ENCODE measurements at places on chromosomes 3 and 15. TPM values are rescaled to one million over a fixed set of nuclear protein-coding genes. Genes with fewer than 3 reads are reported as not detected.

- no peak for DNase-seq
Measured at GRCh38 chr15:70406617-70407335, 309.1 kb upstream of the TLE3 start.

DNA sequence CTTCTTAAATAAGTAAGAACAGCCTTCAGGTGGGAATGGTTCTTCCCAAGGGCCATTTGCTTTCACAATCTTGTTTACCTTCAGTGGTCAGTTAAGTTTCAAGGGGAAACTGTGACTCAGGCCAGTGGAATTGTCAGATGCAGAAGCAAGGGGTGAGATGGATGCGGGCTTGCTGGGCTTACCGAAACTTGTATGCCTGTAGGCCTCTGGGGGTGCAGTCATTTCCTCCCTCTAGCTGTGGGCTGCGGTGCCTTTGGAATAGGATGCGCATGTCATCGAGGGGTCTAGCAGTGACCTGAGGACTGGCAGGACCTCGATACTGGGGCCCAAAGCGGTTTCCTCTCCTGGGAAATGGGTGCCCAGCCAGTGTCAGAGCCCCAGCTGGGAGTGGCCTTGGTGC, 121.6 kb downstream of the EEFSEC start:
- peak; percentile 82 for DNase-seq

DNA sequence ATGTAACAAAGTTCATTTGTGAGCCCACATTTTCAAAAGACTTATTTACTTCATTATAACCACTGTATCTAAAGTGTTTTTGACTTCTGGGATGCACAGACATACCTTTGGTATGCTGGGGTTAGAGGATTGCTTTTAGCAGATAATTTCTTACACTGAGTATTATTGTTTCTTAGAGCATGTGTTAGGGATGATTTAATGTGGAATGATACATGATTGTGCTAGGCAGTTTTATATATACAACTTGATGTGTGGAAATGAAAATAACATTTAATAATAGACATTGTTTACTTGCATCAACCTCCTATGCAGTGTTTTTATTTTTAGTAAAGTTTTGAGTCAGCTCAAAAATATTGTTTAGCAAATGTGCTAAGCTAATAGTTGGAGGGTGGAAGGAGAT, 3.4 kb downstream of the KIF23 start:
- DNase-seq, result no peak

GRCh38 chr3:130820976-130821375, 72.9 kb upstream of the ATP2C1 start:
- DNase-seq, result no peak

- DNase-seq, result no peak
Measured at GRCh38 chr3:61451841-61452240, 109.5 kb upstream of the PTPRG start.

GRCh38 chr3:183428447-183429211, at the start of gene MCF2L2:
TSS of gene MCF2L2 (minus strand) at chr3:183428619. CDS start at chr3:183427977, 642 bp downstream.
- no peak for DNase-seq

DNA sequence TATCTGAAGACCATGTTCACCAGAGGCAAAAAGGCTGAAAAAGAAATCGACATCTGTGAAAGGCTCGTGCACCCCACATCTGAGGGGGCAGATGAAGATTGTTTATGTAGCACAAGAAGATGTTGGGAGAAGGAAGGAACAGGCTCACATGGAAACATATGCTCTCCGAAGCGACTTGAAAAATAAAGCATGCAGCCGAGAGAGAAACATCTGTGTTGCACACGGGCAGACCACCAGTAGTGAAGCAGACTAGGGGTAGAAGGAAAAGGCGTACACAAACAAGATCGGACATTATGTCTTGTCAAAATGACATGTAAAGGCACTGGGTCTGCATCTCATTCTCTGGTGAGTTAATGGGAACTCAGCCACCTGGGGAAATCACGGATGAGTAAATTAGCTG, 356.5 kb downstream of the ZIC4 start:
- no peak for DNase-seq

GRCh38 chr3:23863060-23863459, 53.7 kb downstream of the NKIRAS1 start:
- DNase-seq, result no peak

DNA sequence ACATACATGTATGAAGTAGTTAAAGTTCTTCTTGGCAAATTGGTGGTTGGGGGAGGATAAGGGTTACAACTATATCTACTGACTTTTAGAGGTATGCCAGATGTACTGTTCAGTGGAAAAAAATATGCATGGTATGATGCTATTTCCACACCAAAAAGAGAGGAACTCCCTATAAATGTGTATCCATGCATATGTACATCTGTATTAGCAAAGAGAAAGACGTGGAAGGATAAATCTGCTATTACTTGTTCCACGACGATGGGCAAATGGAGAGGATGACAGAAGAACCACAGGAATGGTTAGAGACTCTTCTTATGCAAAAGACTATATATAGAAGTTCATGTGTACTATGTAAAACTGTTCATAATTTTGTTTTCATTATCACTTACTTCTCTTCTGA, 197.6 kb downstream of the RORA start:
- DNase-seq, result no peak

- no peak for DNase-seq
Measured at GRCh38 chr15:41939986-41940385, 32.4 kb downstream of the EHD4 start.

Gene SLCO2A1
- polyA plus RNA-seq, result 1.7 TPM

Gene PDIA5
- 35.5 TPM for polyA plus RNA-seq

Gene APOD
- 0.41 TPM for polyA plus RNA-seq

Gene HESX1
- polyA plus RNA-seq, result 0.46 TPM

Gene TRMT10C
- polyA plus RNA-seq, result 19.4 TPM

Gene LOXL1
- 114 TPM for polyA plus RNA-seq

Gene SLC22A13
- 0.19 TPM for polyA plus RNA-seq
